H9 (cell line): ENCODE measurements at places on chromosomes 6 and 20. TPM values are rescaled to one million over a fixed set of nuclear protein-coding genes. Genes with fewer than 3 reads are reported as not detected.

GRCh38 chr20:44384423-44385027 lies 29.0 kb downstream of the HNF4A start:
- no peaks in the 10 kb centered on the region for H3K36me3 ChIP-seq
- no peak overlapping the region for H3K27ac ChIP-seq
- no peaks in the 10 kb centered on the region for H3K27me3 ChIP-seq
- peak; percentile 77 for DNase-seq
- no peaks in the 10 kb centered on the region for H3K4me1 ChIP-seq

DNA sequence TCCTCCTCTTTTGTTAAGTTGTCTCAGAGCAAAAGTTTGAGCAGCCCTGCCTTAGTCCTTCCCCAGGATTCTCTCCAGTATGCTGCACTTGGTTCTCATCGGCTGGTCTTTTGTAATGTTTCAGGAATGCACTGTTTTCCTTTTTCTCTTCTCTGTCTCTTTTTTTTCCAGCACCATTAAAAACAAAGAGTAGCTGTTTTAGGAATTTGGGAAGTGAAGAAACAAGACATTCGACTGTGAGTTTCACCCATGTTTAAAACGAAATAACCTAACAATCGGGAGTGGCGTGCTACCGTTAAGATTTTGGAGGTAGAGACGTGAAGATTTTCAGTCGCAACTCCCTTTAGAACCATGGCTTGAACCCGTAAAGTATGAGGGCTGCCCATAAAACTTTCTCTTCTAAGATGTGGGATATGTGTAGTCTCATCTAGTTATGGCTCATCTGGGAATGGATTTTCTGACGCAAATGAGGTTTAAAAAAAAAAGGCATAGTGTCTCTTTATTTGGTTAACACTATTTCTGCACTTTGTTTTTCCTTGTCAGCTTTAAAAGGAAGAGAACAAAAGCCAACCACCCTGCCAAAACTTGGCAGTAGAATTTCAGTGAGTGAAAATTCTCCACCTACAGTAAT lies 35.9 kb upstream of the RAB23 start:
- H3K27me3 ChIP-seq: no peaks in the 10 kb centered on the region
- no peak for DNase-seq
- H3K4me1 ChIP-seq: no peaks in the 10 kb centered on the region
- no peak overlapping the region for H3K27ac ChIP-seq
- no peak overlapping the region for H3K4me3 ChIP-seq
- H3K36me3 ChIP-seq: no peaks in the 10 kb centered on the region

The TRIM40 gene
- total RNA-seq: not detected in 2 replicates

DNA sequence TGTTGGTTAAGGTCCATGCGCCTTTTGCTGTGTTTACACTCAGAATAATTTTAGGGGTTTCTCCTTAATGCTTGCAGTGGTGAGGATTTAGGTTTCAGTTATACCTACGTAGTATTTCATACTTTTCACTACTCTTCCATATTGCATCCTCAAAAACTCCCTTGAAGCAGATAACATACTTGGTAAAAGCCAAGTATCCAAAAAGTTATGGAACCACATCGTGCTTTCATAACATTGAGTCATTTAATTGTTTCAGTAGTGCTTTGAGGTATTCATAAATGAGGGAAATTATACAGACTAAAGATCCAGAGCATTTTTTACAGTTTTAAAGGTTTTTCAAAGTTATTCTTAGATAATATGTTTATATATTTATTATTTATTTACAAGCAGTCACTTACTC lies 4.0 kb upstream of the ATXN1 start:
- H3K4me3 ChIP-seq: no peak overlapping the region
- H3K4me1 ChIP-seq: peaks cover 2% of the 10 kb centered on the region; the same call in 1 of the 2 replicates
- H3K36me3 ChIP-seq: no peaks in the 10 kb centered on the region
- no peaks in the 10 kb centered on the region for H3K27me3 ChIP-seq

The OOEP gene
- total RNA-seq: not detected in 2 replicates

DNA sequence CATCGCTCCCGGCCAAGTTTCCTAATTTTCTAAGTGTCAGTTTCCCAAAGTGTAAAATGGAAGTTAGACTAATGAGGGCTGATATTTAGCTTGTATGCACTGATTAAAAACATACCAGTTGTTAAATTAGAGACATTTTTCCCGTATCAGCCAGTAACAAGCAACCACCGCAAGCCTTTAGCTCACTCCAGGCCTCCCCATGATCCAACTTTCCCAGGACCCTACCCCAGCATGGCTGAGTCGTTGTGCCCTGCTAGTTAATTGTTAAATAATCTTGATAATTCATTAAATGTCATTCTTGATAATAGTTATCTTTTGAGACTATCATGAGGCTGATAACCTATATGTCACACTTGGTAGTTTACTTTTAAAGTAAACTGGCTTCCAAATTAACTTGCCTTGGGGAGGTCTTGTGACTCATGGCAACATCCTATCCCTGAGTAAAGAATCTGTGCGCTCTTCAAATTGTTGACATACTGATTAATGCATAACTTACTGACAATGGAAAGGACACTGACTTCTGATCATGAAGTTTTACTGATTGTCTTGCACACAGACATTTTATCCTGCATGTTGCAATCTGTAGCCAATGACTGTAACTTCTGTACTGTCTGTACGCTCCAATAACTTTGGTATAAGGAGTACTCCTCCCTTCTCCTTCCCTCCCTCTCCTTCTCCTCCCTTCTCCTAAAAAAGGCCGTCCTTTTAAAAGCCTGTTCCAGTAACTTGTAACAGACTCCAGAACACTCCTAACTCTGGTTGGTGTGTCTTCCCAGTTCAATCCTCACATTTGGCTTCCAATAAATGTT lies 6.3 kb upstream of the GTF3C6 start:
- no peaks in the 10 kb centered on the region for H3K36me3 ChIP-seq
- no peak for DNase-seq
- H3K27me3 ChIP-seq: no peaks in the 10 kb centered on the region

- no peaks in the 10 kb centered on the region for H3K27me3 ChIP-seq
- no peak for DNase-seq
- no peak overlapping the region for H3K4me3 ChIP-seq
These were observed 7.8 kb upstream of the C20orf204 start for GRCh38 chr20:64027981-64028685.

The TFAP2D gene
- total RNA-seq: not detected in 2 replicates

The SNAI1 gene
- total RNA-seq: 6.4 and 7.0 TPM in 2 replicates

The SOX18 gene
- 1.6 and 2.0 TPM in 2 replicates for total RNA-seq

DNA sequence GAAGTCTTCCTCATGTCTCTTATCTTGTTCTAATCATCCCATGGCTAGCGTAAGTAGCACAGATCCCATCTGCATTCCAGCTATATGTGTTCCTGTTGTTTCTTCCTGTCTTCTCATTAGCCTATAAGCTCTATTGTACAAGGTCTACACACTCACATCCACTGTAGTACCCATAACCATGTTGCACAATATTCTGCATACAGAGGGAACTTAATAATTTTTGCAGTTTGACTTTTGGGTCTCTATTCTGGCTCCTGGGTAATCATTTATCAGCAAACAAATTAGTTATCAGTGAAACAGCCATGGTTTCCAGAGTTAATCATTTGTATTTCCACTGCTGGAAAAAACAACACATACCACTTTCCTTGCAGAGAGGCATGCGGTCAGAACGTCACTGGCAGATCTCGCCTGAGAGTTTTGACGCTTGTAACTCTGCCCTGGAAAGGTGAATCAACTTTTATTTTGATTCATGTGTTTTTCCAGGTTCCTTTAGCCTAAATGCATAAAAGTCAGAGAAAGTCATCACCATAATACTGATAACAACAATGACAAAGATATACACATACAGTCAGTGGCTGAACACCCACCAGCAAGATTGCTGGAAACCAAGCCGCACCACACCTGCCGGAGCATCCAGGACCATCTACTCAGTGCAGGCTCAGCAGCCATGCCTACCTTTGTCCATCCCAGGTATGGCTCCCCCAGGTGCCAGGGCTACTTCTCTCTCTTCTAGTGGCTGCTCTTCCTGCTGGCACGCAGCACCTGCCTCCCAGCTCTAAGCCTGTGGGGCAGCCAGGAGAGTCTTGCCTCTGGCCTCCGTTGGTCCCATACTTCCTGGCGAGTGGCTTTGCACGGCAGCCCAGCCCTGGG lies 158.2 kb downstream of the QRSL1 start:
- peaks cover under 1% of the 10 kb centered on the region; the same call in 1 of the 2 replicates for H3K36me3 ChIP-seq
- H3K4me1 ChIP-seq: no peaks in the 10 kb centered on the region
- H3K27me3 ChIP-seq: no peaks in the 10 kb centered on the region

DNA sequence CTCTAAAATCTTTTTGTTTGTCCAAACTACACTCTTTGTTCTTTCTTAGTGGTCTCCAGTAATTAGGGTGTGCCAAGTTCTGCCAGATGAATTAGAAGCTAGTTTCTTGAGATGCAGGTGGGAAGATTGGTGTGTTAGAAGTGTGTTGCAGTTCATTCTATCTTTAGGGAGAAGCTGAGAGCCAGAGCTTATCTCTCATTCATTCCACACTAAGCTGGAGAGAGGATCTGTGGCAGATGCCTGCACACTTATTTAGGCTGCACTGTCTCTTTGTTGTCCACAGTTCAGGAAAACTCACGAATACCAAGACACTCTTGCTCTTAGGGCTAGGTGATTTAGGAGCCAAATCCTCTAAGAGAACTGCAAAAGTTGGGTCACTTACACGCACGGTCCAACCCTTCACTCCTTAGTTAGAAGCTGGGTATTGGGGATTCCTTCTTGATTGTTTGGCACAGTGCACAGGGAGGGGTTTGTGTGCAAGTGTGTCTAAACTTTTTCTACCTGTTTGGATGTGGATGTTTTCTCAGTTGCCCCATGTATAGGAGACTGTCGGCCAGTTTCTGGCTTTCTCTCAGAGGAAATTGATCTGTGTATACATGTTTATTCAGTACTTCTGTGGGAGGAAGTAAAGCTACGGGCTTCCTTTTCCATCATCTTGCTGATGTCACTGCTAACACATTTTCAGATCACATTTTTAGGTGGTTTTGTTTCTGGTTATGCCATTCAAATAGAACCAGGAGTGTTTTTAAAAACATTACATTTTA lies 49.5 kb downstream of the SMAP1 start:
- no peak overlapping the region for H3K4me3 ChIP-seq
- no peak overlapping the region for H3K27ac ChIP-seq
- no peaks in the 10 kb centered on the region for H3K27me3 ChIP-seq

DNA sequence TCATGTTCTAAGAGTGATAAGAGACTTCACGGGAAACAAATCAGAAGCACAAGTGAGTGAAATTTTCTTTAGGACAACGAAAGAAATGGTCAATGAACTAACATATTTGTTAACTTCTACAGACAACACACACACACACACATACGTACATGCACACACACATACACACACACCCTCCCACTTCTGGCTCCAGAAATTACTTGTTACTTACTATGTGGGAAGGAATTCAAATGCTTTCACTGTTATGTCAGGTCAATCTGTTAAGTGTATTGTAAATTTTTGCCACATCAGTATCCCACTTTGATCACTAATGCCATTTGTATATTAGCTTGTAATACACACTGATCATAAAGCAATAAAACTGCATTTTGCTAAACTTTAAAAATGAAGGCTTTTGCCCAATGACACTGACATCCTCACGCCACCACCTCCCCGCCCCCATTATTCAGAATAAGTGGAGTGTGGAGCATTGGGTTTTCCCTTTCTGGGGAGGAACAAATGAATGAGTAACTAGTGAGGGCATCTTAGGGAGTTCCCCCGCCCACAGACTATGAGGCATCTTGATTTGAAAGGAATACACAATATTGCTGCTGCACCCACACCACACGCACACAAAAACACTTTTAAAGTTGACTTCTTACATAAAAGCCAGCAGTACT lies 76.2 kb downstream of the ATXN1 start:
- H3K4me1 ChIP-seq: no peaks in the 10 kb centered on the region
- H3K27ac ChIP-seq: no peak overlapping the region
- no peak for DNase-seq

DNA sequence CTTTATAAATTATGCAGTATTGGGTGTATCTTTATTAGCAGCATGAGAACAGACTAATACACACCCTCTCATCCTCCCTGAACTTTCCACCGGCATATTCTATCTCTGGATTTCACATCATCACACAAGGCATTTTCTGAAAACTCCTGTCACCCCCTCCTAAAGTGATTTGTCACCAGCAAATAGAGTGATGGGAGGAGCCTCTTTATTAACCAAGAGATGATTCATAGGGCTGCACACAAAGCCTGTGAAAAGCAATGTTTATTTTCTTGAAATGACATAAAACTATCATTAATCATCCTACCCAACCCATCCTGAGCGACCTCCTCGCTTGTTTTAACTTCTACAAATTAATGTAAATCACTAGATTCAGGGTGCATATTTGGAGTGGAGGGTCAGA lies 394.7 kb upstream of the SULF2 start:
- peaks cover 17% of the 10 kb centered on the region for H3K36me3 ChIP-seq
- no peaks in the 10 kb centered on the region for H3K27me3 ChIP-seq
- no peak overlapping the region for H3K27ac ChIP-seq
- DNase-seq: no peak

The HACE1 gene
- total RNA-seq: 17.0 and 18.0 TPM in 2 replicates

DNA sequence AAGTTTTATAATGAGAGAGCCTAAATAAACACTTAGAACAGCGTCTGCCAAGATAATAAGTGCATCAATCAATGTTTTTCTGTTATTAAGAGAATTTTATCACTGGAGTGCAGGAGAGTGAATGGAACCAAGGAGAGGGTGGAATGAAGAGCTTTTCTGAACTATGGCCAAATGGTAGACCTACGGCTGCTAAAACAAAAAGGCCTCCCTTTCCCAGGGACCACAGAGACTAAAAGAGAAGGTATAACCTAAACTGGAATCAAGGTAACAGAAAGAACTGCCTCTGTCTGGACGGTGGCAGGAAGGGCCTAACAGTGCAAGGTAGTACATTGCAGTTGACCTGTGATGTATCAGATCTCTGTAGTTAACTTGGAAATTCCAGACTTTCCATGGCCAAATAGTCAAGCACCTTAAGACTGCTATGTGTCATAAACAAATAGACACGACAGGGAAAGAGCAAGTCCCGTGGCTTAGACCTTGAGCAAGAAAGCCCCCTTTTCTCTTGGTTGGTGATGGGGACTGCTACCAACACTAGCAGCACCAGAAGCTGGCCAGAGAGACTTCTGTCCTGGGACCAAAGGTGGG lies 5.5 kb downstream of the CNKSR3 start:
- DNase-seq: no peak
- no peaks in the 10 kb centered on the region for H3K36me3 ChIP-seq
- peaks cover 5% of the 10 kb centered on the region; the same call in 1 of the 2 replicates for H3K4me1 ChIP-seq
- H3K27me3 ChIP-seq: peaks cover 20% of the 10 kb centered on the region; the same call in 1 of the 2 replicates

The LHFPL5 gene
- not detected in 2 replicates for total RNA-seq

GRCh38 chr20:53149148-53149889 lies 177.2 kb downstream of the TSHZ2 start:
- no peak overlapping the region for H3K27ac ChIP-seq
- H3K4me3 ChIP-seq: no peak overlapping the region
- DNase-seq: no peak
- H3K27me3 ChIP-seq: no peaks in the 10 kb centered on the region

- H3K4me3 ChIP-seq: no peak overlapping the region
- H3K36me3 ChIP-seq: no peaks in the 10 kb centered on the region
- H3K27me3 ChIP-seq: no peaks in the 10 kb centered on the region
- DNase-seq: peak; percentile 64
These were observed 86.8 kb upstream of the SNAP25 start for GRCh38 chr20:10131732-10132345.
